ENCODE measurements at places on chromosomes 2 and 18.

DNA sequence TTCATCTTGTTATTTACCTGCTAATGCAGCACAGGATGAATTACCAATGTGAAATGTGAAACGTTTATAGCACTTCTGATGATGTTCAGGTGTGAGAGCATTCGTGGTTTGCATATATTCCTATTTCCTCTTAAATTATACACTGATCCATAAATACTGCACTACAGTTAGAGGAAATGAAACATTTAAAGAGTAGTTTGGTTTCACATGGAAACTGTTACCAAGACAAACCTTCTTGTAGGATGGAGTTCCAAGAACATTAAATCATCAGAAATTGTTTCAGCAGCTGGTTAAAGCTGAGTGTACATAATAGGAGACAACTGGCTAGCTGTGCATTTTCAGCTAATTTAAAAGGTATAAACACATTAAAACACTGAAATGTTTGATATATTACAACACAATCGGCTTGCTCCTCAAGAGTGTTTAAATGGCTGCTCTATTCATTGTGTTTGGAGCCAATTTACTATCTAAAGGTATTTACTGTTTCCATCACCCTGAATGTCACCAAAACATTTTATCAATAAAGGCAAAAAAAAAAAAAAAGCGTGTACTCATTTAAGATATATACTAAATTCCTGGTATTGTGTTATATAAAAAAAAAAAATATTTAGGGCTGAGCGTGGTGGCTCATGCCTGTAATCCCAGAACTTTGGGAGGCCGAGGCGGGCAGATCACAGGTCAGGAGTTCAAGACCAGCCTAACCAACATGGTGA is 100.6 kb downstream of the DYM start:
- peak; percentile 64 for DNase-seq

DNA sequence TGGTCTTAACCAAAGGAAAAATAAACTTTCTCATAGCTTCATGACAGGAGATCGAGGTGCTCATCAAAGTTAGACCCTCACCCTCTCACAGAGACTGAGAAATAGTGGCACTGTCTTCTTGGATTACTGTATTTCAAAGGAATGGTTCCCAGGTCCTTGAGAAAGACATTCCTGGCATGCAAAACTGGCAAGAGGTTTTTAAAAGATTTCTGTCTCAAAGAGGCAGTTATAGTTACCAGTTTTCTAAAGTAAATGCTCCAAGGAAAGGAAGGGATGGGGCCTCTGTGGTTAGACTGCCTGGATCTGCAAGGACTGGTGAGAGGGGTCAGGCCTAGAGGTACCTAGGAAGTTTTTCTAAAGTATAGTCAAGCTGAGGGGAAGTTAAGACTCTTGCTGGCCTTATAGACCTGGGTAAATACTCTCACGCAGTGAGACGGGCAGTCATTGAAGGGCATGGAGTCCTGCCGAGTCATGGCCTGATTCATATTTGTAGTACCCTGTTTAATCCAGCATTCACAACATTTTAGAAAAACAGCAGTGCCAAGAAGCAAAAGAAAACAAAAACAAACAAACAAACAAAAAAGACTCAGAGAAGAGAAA is 226.1 kb downstream of the DOK6 start:
- DNase-seq, result no peak

DNA sequence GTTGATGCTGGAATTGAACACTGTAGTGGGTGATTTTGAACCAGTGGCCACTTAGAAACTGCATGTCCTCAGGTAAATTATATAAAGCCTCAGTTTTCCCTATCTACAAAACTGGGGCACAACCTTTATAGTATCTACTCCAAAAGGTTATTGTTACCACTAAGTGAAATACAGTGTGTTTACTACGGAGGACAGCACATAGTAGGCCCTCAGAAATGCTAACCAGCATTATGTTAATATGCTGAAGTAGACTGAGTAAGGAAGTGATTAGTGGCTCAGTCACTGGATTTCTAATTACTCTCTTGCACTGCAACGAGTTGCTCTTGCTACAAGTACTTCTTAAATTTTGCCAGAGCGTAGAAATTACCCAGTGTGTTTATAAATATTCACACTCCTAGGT is 139.5 kb downstream of the HAUS1 start:
- no peak for DNase-seq

- no peak for DNase-seq
These were observed 5.4 kb downstream of the TGFBRAP1 start for GRCh38 chr2:105324101-105324500.

DNA sequence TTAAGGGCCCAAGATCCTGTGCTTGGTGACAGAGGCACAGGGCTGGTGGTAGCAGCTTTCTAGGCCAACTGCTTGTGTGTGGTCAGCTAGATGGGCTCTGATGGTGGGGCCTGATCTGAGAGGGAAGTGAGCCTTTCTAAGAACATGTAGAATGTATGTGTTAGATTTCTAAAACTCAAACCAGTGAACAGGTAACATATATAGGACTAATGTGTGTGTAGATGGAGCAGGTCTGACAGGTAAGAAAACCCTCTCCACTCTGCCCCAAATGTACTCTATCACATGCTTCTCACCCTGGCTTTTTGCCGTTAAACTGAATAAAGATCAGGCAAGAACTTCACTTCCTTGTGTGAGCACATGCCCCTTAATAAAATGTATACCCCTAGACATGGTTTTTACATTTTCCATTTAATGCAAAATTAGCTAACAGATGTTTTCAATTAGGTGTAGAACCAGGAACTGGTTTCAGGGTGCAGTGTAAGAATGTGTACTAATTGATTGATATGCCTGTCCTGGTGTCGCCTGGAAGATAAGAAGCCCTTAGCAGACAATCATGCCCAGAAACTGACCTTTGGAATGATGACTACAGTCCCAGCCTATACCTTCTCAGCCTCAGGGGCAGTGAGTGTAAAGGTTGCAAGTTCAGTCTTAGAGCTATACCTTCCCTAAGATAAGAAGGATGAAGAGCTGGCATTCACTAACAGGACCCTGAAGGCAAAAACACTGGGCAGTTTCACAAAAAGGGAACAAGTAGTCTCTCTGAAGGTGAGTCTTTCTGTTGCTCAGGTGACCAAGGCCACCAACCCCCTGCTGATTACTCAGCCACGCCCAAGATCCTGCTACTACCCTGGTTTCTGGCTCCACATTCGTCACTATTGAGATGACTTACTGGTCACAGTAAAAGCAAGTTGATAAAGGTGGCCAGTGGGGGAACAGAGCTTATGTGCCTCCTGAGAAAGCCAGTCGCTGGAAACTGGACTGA is 71.2 kb downstream of the SPATS2L start:
- no peak for DNase-seq

- DNase-seq, result no peak
These were observed 104.0 kb downstream of the ACAA2 start for GRCh38 chr18:49709347-49709690.

DNA sequence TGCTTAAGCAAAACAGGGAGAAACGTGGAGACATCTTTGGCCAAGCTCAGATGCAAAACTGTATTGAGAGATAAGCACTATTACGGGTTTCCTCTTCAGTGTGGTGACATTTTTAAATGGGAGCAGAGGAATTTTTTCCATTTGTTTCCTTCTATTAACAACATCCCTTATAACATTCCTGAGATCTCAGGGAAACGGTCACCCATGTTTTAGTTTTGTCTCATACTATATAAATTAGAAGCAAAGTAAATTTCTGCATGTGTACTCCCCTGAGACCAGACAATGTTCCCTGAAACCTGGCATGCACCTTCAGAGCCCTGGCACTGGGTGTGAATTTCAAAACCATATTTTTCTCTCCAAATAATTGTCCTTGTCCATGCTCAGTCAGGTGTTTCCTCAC is 57.6 kb upstream of the RNF152 start:
- no peak for DNase-seq
